ENCODE measurements at places on chromosomes 7 and 10. TPM values are rescaled to one million over a fixed set of nuclear protein-coding genes. Genes with fewer than 3 reads are reported as not detected.

Gene GSTO2
- 0.38 TPM for total RNA-seq

Gene LIPN
- not detected for total RNA-seq

Gene PCBD1
- 23.0 TPM for total RNA-seq

Gene STYXL1
- total RNA-seq, result 56.7 TPM

Gene GFRA1
- 2.1 TPM for total RNA-seq

Gene FBXO24
- 0.92 TPM for total RNA-seq

Gene BBS9
- 7.3 TPM for total RNA-seq

Gene PTF1A
- total RNA-seq, result not detected

Gene DNAJB6
- total RNA-seq, result 152 TPM

Gene PRF1
- not detected for total RNA-seq

Gene HSPB1
- 208 TPM for total RNA-seq

Gene PTEN
- total RNA-seq, result 43.5 TPM

Gene EBLN1
- total RNA-seq, result 0.26 TPM

Gene TRIM50
- not detected for total RNA-seq

Gene STAG3
- 0.96 TPM for total RNA-seq

Gene TRIM74
- total RNA-seq, result not detected

Gene FOXI2
- total RNA-seq, result not detected

Gene GPR26
- not detected for total RNA-seq

Gene METTL27
- total RNA-seq, result 3.2 TPM

Gene MACROH2A2
- total RNA-seq, result 13.3 TPM

Gene AGAP4
- 5.8 TPM for total RNA-seq

Gene VIPR2
- total RNA-seq, result not detected

Gene CUX1
- 26.4 TPM for total RNA-seq

- DNase-seq, result no peak
Observed at GRCh38 chr10:124381011-124381611, 37.6 kb downstream of the OAT start.

DNA sequence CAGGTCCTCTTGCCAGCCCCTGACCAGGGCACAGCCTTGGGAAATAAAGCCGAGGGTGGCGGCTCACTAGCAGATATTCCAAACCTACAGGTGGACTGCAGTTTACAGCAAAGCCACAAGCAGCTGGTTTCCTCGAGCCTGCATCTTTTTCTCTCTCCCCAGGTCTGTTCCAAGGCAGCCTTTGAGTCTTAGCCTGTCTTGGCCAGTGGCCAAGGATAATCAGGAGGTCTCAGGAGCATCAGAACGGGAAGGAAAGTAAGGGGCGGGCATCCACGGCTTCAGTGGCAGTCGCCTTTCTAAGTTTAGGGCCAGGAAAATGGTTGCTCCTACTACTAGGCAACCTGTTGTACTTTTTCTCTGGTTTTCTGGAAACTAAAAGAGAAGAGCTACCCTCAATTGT lies 219.7 kb upstream of the ZMIZ1 start:
- no peak for DNase-seq

GRCh38 chr10:74755273-74755672 lies 71.1 kb upstream of the KAT6B start:
- DNase-seq, result no peak

- DNase-seq, result no peak
Observed at GRCh38 chr7:139430443-139430842, 53.0 kb downstream of the KLRG2 start.

GRCh38 chr7:46291601-46292150 lies 370.6 kb upstream of the IGFBP3 start:
- peak; percentile 96 for DNase-seq

- no peak for DNase-seq
Observed at GRCh38 chr7:18222636-18223035, 195.0 kb upstream of the PRPS1L1 start.

- DNase-seq, result peak; percentile 64
Observed at GRCh38 chr10:126904818-126905701, at the start of gene DOCK1. DOCK1 (plus strand) TSS chr10:126905428; CDS start chr10:126905518, 90 bp downstream.

- DNase-seq, result peak; percentile 68
Observed at GRCh38 chr7:47573758-47574481, 8.0 kb downstream of the TNS3 start.

GRCh38 chr7:159215076-159215475 lies 70.4 kb upstream of the VIPR2 start:
- no peak for DNase-seq

DNA sequence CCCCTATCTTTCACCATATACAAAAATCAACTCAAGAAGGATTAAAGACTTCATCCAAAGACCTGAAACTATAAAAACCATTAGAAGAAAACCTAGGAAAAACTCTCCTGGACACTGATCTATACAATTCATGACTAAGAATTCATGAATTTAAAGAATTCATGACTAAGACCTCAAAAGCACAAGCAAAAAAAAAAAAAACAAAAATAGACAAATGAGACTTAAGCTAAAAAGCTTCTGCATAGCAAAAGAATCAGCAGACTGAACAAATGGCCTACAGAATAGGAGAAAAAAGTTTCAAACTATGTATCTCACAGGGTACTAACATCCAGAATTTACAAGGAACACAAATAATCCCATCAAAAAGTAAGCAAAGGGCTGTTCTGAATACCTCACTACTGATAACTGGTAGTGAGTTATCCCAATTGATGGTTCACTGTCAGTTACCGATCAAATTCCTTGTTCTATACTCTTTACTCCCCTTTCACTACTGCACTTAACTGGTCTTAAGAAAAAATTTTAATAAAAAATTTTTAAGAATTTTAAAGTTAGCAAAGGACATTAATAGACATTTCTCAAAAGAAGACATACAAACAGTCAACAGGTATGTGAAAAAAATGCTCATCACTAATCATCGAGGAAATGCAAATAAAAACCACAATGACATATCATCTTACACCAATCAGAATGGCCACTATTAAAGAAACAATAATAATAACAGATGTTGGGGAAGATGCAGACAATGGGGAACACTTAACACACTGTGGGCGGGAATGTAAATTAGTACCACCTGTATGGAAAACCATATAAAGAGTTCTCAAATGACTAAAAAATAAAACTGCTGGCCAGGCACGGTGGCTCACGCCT lies 33.2 kb downstream of the KMT2C start:
- peak; percentile 59 for DNase-seq

GRCh38 chr7:12111422-12112405 lies 99.4 kb upstream of the TMEM106B start:
- no peak for DNase-seq

- no peak for DNase-seq
Observed at GRCh38 chr7:110831419-110831818, 259.5 kb upstream of the LRRN3 start.

DNA sequence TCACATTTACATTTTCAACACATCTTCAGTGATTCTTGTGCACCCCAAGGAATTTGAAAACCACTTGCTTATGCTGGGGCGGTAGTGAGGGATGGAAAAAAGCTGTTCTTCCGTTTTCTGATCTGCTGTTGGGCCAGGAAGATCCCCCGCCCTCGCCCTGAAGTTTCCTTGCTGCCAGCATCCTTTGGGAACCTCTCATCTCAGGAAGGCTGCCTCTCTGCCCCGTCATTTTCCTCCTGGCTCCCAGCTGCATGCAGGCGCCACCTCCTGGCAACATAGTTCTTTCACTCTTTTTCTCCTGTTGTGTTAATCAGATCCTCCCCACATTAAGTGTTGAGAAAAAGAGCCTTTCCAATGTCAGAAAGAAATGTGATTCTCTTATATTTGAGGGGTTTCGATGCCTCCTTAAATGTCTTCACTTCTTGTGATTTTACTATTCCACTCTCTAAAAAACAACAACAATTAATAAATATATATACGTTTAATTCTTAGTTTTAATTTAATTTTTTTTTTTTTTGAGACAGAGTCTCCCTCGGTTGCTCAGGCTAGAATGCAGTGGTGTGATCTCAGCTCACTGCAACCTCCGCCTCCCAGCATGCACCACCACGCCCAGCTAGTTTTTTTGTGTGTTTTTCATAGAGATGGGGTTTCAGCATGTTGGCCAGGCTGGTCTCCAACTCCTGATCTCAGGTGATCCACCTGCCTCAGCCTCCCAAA lies 122.9 kb downstream of the RALA start:
- peak; percentile 80 for DNase-seq

GRCh38 chr10:105017116-105017515 lies 376.0 kb downstream of the SORCS3 start:
- DNase-seq, result no peak

- DNase-seq, result peak; percentile 93
Observed at GRCh38 chr10:77564731-77565589, 72.6 kb downstream of the KCNMA1 start.

GRCh38 chr10:62514079-62514693 lies 140.0 kb downstream of the ZNF365 start:
- peak; percentile 75 for DNase-seq

- no peak for DNase-seq
Observed at GRCh38 chr10:1709161-1709560, 28.2 kb downstream of the ADARB2 start.

GRCh38 chr7:13021566-13022300 lies 334.3 kb downstream of the ARL4A start:
- no peak for DNase-seq

DNA sequence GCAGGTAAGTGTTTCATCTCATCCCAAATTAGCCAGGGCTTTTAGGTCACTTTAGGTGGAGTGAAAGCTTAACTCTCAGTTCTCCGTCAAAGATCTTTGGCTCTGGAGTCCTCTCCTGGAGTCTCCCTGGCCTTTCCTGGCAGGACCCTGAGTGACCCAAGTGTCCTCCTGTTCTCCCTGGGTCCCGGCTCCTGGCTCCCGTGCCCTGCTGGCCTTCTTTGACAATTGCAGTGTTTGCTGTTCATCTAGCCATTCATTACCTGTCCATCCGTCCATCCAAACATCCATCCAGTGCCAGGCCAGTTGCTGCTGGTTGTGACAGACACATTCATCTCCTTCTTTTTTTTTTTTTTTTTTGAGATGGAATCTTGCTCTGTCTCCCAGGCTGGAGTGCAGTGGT lies 6.2 kb upstream of the TPST1 start:
- no peak for DNase-seq

DNA sequence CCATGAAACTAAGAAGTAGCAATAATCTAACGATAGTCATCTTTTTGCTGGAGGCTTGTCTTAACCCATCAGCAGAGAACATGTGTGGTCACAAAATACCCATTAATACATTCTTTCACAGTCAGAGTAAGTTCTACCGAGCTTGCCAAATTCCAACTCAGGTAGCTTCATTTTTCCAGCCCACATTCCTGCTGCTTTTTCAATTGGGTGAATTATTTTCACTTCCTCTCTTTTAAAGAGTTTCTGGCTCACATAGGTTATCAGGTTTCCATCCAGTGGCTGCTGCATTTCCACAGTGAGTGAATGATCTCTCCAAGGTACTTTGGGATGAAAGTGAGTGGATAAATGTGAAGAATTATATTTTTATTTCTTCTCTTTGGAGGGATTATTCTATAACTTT lies 233.1 kb downstream of the SEMA3E start:
- no peak for DNase-seq

- DNase-seq, result no peak
Observed at GRCh38 chr10:97105303-97105702, 80.5 kb downstream of the SLIT1 start.

- no peak for DNase-seq
Observed at GRCh38 chr7:135368416-135369186, 135.0 kb downstream of the STRA8 start.

DNA sequence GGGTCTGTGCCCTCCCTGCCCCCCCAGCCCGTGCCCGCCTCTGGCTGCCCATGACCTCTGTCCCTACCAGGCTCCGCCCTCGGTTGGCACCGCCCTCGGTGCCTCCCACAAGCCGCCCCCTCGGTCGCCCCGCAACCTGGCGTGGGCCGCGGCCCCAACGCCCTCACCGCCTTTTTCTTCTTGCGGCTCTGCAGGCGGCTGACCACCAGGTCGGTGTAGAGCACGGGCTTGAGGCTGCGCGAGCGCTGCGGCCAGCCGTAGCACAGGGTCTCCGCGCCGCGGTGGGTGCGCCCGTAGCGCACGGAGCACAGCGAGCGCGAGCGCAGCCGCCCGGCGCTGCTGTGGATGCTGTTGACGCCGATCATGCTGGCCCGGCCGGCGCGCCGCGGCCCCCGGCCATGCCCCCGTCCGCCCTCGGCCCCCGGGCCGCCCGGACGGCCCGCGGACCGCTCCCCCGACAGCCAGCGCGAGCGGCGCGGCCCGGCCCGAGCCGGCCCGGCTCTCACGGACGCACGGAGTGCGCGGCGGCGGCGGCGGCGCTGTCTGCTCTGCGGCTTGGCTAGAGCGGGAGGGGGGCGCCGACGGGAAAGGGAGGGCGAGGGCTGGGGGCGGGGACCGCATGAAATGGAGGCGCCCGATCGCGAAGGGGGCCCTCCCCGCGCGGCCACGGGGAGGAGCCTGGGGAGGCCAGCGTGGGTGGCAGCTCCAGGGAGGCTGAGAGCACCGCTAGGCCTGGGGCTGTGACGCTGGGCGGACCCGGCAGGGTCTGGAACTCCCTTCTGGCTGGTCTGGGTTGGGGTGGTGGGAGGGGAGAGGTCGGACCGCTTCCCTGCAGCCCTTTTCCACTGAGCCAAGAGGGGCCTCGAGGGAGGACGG lies 9.6 kb downstream of the PSD start:
- no peak for DNase-seq

GRCh38 chr7:80816806-80817205 lies 102.0 kb downstream of the SEMA3C start:
- no peak for DNase-seq

DNA sequence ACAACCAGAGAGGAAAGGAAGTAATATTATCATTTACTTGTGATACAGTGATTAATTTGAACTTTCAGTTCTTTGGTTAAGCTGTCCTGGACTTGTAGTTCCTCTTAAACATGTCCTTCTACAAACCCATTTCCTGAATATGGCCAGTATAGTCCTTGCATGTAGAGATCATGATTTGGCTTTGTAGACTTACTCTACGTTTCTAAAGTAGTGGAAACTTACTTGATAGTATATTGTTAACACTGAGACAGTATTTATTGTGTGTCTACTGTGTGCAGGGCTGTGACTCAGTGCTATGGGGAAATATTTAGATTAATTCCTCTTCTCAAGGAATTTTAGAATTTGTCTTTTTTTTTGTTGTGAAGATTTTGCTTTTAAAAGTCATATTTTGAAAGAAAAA lies 109.5 kb downstream of the NRF1 start:
- no peak for DNase-seq

DNA sequence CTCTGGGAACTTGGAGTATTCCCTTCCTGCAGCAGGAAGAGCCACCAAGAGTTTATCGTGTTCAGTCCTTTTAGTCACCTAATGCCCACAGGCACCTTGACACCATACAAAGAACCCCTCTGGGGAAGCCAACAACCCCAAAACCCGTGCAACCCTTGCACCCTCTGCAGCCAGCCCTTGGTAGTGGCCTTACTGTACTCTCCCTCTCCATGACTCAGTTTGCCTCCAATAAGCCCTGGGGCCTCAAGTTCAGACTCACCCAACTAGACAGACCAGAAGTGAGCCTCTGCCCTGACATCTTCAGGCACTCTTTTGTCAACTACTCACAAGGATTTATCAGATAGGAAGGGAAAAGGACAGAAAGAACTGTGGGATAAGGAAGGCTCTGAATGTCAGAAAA lies 30.9 kb downstream of the KCNMA1 start:
- DNase-seq, result no peak

GRCh38 chr7:76424413-76425111 lies at the start of gene ZP3:
ZP3 (plus strand) TSS chr7:76424950; CDS start chr7:76424965, 15 bp downstream.
- no peak for DNase-seq

DNA sequence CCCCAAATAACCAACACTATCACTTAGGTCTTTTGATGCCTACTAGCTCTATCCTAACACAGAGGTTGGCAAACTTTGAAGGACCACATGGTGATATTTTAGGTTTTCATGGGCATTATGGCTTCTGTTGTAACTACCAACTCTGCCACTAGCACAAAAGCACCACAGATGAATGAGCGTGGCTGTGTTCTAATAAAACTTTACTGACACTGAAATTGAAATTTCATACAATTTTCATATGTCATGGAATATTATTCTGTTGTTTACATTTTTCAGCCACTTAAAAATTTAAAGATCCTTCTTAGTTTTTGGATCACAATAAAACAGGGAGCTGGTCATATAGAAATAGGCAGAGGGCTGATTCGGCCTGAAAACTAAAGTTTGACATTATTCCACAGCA lies 26.4 kb downstream of the CBX3 start:
- no peak for DNase-seq

All from LHCN-M2 (cell line).